ENCODE measurements at places on chromosomes 5 and 9.

- no peaks in the 10 kb centered on the region for H3K27me3 ChIP-seq
- H3K4me1 ChIP-seq: peaks cover 1% of the 10 kb centered on the region
- no peaks in the 10 kb centered on the region for H3K36me3 ChIP-seq
These were observed 267.2 kb downstream of the RAB3C start for GRCh38 chr5:58849921-58850667.

DNA sequence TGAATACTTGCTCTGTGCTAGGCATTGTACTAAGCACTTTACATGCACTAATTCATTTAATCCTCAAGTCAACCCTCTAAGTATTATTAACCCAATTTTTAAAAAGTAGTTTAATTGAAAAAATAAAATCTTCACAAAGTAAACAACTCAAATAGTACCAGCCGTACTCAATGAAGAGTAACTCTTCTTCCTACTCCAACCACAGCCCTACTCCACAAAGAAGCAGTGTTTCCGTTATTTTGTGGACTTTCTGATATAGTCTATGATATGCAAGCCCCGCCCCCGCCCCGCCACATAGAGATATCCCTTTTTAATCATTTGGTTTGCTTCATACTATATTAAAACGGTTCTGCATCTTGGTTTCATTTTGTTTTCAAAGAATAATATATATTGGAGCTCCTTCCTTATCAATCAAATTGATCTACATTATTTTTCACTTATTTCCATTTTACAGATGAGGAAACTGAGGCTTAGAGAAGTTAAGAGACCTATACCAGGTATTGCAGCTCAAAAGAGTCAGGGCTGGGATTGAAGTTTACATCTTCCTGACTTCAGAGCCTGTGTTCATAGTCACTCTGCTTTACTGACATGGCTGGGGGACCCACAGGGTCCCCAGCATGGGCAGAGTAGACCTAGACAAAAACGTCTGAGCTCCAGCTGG is 78.6 kb downstream of the PCDH1 start:
- no peak overlapping the region for H3K4me3 ChIP-seq
- H3K27ac ChIP-seq: no peak overlapping the region
- no peaks in the 10 kb centered on the region for H3K36me3 ChIP-seq
- no peaks in the 10 kb centered on the region for H3K27me3 ChIP-seq

DNA sequence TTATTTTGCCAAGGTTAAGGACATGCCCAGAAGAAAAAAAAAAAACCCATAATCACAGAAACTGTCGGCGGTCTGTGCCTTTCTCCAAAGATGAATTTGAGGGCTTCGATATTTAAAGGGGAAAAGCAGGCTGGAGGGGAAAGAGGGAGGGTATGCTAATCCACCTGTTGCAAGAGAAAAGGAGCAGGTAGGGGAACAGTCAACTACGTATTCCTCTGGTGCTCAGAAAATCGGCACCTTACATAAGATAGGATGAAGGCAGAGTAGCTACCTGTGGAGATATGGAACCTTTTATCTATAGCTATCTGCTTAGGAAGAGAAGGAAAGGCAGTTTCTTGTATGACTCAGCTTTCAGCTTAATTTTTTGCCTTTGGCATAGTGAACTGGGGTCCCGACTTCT is 77.7 kb downstream of the PTCD2 start:
- no peak overlapping the region for H3K4me3 ChIP-seq
- no peak overlapping the region for H3K27ac ChIP-seq
- DNase-seq: no peak
- no peaks in the 10 kb centered on the region for H3K36me3 ChIP-seq
- H3K27me3 ChIP-seq: no peaks in the 10 kb centered on the region

DNA sequence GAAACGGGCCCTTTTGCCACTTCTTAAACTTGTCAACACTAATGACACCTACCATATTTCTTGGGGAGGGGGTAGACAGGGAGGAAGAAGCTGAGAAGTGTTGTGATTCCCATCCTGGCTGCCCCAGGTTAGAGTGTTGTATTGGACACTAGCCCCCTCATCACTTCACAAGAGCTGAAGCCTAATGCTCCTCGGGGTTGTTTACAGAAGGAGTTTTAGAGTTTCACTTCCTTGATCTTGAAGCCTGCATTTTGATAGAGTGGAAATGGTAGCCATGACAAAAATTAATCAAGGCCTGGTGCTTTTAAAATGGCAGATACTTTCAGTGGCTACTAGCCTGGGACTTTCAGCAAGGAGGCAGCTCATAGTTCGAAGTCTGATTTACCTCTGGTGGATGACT is 11.0 kb upstream of the FAM120AOS start:
- no peak for DNase-seq
- no peaks in the 10 kb centered on the region for H3K27me3 ChIP-seq
- H3K4me1 ChIP-seq: peaks cover 16% of the 10 kb centered on the region

GRCh38 chr5:139171779-139172404 is 26.3 kb downstream of the SIL1 start:
- no peaks in the 10 kb centered on the region for H3K4me1 ChIP-seq
- no peak for DNase-seq
- no peak overlapping the region for H3K27ac ChIP-seq
- H3K4me3 ChIP-seq: no peak overlapping the region
- no peaks in the 10 kb centered on the region for H3K27me3 ChIP-seq
- no peaks in the 10 kb centered on the region for H3K36me3 ChIP-seq

- no peaks in the 10 kb centered on the region for H3K4me1 ChIP-seq
- no peak overlapping the region for H3K4me3 ChIP-seq
- H3K27ac ChIP-seq: no peak overlapping the region
- H3K36me3 ChIP-seq: no peaks in the 10 kb centered on the region
- no peaks in the 10 kb centered on the region for H3K27me3 ChIP-seq
- DNase-seq: no peak
These were observed 64.9 kb downstream of the CCDC171 start for GRCh38 chr9:15617782-15618181.

Data from iPS DF 6.9 (cell line).